Fibroblast of skin of left biceps (primary cell): ENCODE measurements at places on chromosomes 5 and 9.
A peak's percentile ranks its signal among the peaks of the same experiment; 100 is the strongest.

DNA sequence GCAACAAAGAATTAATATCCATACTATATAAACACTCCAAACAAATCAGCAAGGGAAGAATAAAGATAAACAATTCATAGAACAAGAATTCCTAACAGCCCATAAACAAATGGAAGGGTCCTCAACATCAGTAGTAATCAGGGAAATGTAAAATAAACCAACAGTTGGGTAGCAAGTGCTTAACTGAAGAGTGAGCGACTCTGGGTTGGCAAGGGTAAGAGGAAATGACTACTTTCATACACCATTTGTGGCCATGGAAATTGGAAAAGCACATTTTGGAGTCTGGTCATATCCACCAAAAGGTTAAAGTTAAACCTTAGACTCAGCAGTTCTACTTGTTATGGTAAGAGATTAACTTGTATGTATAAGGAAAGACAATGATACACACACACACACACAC is 17.4 kb upstream of the RORB start:
- DNase-seq, result no peak

GRCh38 chr5:55538661-55539060 is 3.9 kb upstream of the PLPP1 start:
- no peak for DNase-seq

- no peak for DNase-seq
Observed at GRCh38 chr9:78871086-78871451, 574.1 kb downstream of the PSAT1 start.

GRCh38 chr5:163658702-163659567 is 153.5 kb downstream of the MAT2B start:
- DNase-seq, result peak; percentile 2

GRCh38 chr5:43338862-43339261 is 25.6 kb upstream of the HMGCS1 start:
- no peak for DNase-seq

GRCh38 chr5:106392766-106393165 is 1278.0 kb downstream of the EFNA5 start:
- no peak for DNase-seq

DNA sequence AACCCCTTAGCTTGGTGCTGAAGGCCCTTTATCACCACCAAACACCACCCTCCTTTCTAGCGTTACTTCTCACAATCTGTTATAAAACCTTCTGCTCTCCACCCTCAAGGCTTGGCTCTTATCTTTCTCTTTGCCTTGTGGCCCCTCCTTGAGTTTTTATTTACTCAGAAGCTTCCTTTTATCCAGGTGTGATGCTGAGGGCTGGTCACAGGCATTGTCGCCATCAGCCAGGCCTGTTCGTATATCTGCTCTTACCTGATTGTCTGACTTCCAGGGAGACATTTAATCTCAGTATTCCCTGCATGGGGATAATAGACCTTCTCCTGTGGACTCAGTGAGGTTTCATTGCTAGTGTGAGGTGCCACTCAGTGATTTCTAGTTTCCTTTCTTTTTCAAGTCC is 34.2 kb downstream of the MEGF10 start:
- DNase-seq, result no peak

- peak; percentile 44 for DNase-seq
Observed at GRCh38 chr9:129328355-129329042, 150.4 kb upstream of the IER5L start.

GRCh38 chr5:138092301-138092700 is 8.5 kb downstream of the WNT8A start:
- no peak for DNase-seq

GRCh38 chr5:103232393-103232999 is 26.1 kb upstream of the MACIR start:
- no peak for DNase-seq

DNA sequence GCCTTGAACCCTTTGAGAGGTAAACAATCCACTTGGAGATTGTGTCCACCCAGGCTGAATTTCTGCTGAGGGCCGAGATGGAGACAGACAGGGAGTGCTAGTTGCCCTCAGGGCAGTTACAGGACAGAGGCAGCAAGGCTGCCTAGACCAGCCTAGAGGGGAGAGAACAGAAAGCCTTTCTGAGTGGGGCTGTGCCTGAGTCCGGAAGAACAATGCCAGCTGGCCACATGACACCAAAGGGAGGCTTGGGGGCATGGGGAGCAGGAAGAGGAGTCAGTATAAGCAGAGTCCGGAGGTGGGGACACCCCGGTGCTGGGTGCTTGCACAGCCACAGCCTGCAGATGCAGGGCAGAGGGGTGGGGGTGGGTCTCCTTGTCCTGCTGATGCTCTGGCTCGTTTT is 145.7 kb downstream of the CFAP90 start:
- DNase-seq, result no peak
